ENCODE measurements at places on chromosomes 7 and 10.

DNA sequence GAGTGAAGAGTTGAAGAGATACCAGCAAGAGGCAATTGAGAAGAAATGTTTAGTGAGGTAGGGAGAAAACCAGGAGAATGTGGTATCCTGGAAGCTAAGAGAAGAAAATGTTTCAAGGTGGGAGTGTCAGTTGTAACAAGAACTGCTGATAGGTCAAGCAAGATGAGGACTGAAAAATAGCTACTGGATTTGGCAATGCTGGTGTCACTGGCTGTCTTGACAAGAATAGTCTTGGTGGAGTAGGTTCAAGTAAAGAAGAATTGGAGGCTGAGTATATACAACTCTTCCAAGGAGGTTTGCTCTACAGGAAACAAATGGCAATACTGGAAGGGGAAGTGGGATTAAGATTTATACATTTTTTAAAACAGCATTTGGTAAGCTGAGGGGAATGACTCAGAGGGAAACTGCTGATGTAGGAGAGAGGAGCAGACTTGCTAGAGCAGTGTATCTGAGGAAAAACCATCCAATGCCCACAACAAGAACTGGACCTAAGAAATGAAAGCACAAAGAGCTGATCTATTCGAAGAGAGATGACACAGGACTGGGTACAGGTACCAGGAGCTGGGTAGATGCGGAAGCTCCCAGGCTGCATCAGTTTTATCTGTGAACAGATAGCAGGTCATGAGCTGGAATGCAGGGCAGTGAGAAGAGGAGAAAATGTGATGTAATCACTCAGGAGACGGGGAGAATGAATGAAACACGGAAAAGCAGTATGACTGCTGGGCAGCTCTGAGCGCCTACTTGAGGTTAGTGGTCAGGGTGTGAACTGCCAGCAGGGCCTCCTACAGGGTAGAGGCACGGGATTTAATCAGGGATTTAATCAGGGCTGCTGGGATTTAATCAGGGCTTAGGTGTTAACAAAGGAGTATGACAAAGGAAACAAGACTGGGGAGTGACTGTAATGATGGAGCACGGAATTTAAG is 34.5 kb downstream of the FAM25A start:
- no peak for DNase-seq

DNA sequence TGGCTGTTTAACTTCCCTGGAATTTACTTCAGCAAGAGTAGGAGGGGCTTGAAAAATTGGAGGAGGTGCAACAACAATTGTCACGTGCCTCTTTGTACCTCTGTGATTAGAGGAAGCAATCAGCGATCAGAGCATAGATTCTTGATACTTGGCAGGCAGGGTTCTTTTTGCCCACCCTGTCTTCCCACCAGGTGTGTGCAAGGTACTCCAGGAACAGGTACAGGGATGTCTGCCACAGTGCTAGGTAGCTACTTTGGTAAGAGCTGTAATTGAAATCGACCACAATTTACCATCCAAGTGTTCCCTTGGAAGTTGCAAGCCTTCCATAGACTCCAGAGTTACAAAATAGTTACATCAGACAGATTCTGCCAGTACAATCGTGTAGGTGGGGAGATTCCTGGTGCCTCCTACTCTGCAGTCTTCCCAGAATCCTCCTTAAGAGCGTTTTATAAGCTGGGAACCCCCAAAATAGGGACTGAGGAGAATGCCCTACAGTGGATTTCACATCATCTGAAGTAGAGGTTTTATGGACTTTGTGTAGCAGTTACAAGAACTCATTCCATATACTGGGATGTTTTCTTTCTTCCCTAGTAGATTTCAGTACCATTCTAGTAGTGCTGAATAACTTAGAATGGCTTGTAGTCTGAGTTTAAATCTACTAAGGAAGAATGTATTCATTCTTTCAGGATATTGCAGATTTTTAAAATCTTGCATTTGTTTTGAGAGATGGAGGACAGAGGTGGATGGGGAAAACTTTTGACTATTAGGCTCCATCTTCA is 101.9 kb downstream of the EXOC4 start:
- DNase-seq, result no peak

DNA sequence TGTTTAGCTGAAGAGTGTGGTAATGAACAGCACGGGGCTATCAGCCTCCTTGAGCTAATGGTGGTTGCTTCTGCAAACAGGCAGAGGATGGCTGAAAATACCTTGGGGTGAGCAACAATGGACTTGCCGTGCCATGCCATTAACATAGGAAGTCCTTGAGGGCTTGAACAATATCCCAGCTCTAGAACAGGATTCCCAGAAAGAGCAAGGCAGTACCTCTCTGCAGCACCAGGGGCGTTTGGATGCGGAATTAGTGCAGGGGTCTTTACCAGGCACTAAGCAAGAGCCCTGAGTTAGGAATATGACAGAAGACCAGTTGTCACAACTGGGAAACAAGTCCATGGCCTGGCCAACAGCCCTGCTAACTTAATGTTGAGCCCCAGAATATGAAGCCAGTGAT is 143.2 kb upstream of the COBL start:
- no peak for DNase-seq

GRCh38 chr10:86401588-86402282 is 35.1 kb upstream of the GRID1 start:
- DNase-seq, result peak; percentile 50

GRCh38 chr7:139992353-139993044 is 70.3 kb downstream of the PARP12 start:
- no peak for DNase-seq

DNA sequence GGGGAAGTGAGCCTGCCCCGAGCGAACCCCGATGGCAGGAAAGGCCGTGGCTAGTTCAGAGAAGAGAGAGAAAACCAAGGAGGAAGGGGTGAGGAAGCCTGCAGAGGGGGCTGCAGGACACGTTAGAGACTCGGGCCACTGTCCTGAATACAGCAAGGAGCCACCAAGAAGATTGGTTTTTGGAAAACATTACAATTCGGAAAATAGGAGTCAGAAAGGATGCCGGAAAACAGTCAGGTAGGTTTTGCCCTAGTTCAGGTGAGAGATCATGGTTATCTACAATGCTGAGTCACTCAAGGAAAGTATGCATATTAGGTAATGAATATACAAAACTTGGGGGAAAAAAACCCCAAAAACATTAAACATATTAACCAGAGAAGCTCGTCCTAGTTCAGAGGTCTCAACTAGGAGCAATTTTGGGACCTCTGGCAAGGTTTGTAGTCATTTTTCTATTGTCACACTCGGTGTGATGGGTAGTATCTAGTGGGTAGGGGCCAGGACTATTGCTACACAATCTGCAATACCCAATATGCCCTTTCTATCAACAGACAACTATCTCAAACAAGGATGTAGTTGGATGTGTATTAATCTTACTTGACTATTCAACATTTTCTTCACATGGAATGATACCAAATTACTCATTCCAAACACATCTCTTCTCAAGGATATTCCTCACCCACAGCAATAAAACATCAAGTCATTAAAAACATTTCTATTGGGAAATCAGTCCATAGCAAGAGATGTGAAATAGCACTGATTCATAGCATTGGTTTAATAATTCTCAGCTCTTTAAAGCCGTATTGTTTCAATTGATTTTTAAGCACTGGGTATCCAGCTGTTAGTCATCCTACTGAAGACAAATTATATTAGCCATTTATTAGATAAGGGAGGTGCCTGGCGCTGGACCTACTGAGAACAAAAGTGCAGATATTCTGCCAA is 74.4 kb upstream of the RSU1 start:
- peak; percentile 29 for DNase-seq

DNA sequence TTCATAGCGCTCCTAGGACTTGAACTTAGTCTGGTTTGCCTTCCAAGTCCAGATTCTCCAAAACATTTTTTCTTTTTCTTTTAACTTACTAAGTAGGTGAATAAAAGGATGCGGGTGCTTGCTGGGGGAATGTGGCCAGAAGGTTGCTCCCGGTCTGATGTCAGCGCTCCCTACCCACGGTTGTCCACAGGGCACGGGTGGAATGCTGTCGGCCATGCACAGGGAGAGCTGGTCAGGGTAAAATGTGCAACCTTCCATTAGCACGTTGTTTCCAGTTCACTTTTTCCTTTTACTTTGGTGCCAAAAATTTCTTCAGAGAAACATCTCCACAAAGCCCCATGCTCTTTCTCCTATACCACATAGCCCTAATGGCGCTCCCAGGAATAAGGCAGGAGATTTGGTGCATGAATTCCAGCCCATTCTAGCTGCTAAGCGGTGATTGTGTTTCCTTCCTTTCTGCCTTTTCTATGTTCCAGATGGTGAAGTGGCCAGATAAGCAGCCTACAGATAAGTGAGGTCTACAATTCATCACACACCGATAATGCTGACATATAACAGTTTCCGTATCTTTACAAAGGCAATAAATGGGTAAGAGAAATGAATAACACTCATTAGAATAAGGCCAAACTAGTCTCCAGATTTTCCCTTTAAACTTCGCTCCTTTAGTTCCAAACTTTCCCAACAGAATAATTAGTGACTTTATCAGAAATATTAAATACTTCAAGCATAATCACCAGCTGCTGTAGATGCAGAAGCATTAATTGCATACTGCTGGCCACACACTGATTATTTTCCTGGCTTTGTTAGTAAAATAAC is 138.3 kb upstream of the FGFR2 start:
- DNase-seq, result no peak

DNA sequence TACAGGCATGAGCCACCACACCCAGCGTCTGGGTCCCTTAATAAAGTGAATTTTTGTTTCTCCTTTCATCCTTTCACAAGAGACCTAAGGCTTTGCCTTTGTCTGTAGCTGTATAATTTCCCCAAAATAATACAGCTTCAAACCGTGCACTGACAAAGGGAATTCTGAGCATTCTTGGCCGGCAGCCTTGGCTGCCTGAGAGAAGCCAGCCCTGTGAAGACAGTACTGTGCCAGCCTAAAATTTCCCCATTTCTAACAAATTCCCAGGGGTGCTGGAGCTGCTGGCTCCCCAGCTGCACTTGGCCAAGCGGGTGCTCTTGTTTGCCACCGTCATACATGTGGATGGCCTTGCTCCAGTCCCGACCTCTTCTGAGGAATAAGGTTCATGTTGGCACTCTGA is 106.2 kb downstream of the ZMYND11 start:
- DNase-seq, result no peak

DNA sequence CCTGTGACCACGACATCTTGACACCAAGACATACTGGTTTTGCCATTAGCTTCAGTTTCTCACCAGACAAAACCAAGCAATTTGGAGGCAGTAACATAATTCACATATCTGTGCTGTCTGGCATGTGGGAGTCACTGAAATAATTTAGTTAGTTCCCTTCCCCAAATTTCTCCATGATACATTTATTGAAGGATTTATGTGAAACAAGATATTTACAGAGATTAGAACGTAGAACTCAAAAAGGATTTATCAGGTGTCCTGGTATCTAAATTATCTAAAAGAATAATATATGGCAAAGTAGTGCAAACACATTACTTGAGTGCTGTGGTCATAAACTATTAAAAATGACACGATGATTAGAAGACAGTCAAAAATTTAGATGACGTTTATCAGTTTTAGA is 98.7 kb downstream of the ETV1 start:
- no peak for DNase-seq

DNA sequence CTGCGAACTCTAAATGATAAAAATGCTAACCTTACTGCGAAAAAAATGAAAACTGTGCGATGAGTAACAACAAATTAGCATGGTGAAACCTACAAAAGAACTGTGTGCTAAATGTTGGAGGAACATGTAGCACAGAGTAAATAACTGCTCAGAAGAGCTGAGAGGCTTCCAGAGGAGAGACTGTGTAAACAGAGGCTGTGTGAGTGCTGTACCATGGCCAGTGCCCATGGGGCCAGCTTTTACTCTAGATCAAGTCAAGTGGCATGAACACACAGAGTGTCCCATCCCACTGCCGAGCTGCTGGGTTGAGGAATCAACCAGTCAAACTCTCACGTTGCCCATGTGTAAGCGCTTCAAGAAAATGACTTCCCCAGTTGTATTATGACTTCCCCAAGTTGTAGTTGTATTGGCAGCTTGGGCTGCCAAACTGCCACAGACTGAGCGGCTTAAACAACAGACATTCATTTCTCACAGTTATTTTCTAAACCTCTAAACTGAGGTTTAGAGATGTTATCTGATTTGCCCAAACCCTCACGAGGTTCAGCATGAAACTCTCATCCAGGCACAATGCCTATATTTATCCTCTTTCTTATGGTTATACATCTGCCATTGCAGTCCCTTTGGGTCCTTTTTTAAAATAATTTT is 270.7 kb downstream of the ABCA13 start:
- no peak for DNase-seq

All from thymus (tissue), 14 donors.